ENCODE measurements at places on chromosomes 5 and 9.

DNA sequence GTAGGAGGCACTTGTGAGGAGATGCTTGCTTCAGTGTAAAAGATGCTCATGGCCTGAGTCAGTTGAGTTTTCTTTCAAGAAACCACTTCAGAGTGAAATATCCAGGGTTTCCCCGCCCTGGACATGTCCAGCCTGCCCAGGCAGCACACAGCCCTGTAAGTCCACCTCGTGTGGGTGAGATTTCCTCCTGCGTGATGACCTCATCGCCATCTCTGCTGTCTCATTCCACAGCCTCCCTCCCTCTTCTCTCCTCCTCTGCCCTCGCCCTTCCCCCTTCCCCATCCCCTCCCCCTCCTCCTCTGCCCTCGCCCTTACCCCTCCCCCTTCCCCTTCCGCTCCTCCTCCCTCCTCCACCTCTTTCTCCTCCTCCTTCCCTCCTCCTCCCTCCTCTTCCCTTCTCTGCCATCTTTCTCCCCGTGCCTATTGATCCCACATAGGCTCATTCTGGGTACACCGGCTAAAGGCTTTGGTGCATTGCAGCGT is 34.0 kb upstream of the NCS1 start:
- no peak for DNase-seq

- no peak for DNase-seq
These were observed 222.2 kb upstream of the IRX1 start for GRCh38 chr5:3373391-3373790.

DNA sequence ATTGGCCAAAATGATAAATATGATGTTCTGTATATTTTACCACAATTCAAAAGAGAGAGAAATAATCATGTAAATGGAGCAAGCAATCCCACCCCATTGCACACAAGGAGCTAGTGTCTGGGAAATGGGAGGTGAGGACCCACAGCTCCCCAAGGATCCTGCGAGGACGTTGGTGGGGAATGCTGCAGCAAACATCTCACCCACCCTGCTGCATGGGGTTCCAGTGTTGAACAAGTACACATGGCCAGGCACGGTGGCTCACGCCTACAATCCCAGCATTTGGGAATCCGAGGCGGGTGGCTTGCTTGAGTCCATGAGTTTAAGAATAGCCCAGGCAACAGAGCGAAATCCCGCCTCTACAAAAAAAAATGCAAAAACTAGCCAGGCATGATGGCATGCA is 29.0 kb downstream of the STK10 start:
- DNase-seq: no peak

GRCh38 chr9:93965830-93966577 is 10.8 kb upstream of the BARX1 start:
- no peak for DNase-seq

GRCh38 chr5:143230676-143230996 is 172.8 kb downstream of the NR3C1 start:
- no peak for DNase-seq

DNA sequence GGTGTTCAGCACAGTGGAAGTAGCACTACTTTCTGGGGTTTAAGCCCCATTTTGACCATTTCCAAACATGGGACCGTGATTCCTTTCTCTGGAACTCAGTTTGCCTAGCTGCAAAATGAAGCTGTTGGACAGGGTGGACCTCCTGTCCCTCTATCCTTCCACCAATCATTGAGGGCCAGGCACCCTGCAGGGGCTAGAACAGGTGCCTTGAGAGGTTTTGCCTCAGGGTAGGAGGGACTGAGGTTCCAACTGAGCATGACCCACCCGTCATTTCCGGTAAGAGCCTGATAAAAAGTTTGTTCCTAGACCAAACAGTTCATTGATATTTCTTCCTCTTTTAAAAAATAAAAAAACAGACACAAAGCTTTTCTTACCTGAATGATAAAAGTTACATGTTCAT is 116.5 kb downstream of the MVB12B start:
- no peak for DNase-seq

- DNase-seq: no peak
These were observed 56.2 kb upstream of the TNFSF15 start for GRCh38 chr9:114861922-114862605.

DNA sequence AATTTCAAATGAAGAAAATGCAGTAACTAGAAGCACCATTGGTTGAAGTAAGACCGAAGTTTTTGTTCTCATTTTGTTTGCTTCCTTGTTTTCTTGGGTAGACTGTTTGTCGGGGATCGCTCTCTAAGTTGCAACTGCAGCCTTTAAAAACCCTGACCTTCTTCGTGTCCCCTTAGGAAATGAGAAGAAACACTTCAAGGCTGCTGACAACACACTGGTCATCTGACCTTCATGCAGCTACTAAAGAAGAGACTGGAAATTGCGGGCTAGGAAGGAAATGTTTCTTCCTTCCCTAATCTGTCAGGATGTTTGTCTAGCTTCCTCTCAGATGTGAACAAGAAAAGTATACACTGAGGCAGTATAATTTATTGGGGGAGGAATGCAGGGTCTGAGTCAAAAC is 50.7 kb upstream of the CHSY3 start:
- no peak for DNase-seq

DNA sequence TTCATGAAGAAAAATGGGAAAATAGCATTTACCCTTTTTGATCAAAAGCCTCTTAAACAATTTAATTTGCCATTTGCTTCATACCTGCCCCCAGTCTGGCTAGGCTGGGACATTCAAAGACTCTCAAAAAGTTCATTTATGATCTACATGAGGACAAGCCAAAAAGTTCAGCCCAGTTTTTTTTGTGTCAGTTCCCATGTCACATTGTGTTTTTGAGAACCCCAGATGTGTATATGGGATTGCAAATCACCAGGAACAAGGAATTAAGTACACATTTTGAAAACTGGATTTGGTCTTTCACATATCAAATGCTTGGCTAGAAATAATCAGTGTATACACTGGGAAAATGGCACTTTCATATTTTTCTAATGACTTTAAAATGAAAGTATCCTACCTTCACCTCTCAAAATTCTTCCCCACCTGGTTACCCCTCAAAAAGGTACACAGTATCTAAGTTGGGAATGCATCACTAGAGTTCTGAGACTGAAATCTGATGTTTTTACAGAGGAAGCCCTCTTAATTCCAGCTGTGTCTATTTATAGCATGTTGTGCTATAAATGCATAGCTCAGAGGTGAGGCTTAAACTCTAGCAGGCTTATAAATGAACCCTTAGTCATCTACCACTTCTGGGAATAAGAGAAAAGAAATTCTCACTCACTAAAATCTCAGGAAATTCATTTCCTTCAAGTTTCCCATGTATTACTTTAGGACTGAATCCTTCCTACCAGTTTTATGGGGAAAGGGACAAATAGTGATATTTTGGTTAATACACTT is 9.3 kb downstream of the STOM start:
- no peak for DNase-seq

DNA sequence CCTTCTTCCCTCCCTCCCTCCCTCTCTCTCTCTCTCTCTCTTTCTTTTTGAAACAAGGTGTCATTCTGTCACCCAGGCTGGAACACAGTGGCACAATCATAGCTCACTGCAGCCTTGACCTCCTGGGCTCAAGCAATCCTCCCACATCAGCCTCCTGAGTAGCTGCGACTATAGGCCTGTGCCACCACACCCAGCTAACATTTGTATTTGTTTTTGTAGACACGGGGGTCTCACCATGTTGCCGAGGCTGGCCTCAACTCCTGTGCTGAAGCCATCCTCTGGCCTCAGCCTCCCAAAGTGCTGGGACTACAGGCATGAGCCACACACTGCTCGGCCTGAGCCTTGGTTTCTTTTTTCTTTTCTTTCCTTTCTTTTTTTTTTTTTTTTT is 45.8 kb downstream of the PLPP7 start:
- no peak for DNase-seq

GRCh38 chr5:153885141-153885540 is 153.6 kb downstream of the FAM114A2 start:
- DNase-seq: no peak

GRCh38 chr5:81269751-81270393 is 31.5 kb upstream of the ZCCHC9 start:
- no peak for DNase-seq

GRCh38 chr9:130446101-130446861 is 1.5 kb downstream of the ASS1 start:
- no peak for DNase-seq

DNA sequence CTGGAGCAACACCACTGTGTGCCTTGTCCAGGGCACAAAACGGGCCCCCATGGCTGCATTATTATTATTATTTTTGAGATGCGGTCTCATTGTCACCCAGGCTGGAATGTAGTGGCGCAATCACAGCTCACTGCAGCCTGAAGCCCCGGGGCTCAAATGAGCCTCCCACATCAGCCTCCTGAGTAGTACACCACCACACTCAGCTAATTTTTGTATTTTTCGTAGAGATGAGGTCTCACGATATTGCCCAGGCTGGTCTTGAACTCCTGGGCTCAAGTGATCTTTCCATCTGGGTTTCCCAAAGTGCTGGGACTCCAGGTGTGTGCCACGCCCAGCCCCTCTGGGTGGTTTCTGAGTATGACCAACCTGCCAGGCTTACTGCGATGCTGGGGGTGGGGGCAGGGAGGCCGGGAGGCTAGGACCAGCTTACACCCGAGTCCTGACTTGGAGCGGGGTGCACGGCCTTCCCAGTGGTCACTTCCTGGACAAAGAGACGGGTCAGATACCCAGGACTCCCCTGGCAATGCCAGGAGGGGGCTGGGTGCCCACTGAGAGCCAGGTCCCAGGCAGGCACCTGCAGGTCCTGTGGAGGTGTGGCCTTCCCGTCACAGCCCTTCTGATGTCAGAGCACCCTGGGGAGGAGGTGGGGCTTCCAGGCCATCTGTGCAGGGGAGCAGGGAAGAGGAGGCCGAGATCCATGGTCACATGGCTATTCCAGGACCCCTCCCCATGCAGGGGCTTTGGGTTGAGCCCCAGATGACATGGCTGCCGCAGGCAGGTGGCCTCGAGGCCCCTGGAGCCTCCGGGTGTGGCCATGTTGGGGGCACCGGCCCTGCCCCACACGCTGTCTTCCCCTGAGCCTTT is 8.3 kb upstream of the NRARP start:
- no peak for DNase-seq

DNA sequence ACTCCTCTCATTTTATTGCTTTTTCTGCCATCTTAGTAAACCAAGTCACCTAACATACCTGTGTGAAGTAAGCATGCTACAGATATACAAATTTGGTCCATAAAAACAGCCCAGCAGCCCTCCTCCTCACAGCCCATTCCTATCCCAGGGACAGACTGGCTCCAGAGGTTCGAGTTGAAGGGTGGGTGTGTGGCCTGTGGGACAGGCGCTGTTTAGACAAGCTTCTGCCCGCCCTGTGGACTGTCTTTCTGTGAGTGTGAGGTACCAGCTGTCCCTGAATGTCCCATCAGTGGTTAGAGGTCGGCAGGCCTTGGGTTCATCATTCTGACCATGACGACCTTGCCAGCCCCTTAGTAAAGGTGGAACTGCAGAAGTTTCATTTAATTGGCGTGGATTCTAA is 82.0 kb downstream of the WNK2 start:
- no peak for DNase-seq

DNA sequence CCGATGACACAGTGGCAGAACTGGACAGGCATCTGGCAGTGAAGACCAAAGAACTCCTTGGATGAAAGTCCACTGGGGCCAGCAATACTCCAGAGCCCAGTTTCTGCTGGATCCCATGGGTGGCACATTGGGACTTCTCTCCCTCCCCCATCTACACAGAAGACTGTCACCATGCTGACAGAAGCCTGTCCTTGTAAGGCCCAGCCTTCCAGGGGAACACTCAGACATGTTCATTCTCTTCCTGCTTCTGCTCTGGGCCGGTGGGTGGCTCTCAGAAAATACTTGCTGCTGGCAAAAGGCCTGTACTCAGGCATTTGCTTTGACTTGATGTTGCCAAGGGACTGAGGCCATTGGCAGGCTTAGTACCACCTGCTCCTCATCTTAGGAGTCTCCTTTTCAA is 48.3 kb upstream of the PTGS1 start:
- no peak for DNase-seq

DNA sequence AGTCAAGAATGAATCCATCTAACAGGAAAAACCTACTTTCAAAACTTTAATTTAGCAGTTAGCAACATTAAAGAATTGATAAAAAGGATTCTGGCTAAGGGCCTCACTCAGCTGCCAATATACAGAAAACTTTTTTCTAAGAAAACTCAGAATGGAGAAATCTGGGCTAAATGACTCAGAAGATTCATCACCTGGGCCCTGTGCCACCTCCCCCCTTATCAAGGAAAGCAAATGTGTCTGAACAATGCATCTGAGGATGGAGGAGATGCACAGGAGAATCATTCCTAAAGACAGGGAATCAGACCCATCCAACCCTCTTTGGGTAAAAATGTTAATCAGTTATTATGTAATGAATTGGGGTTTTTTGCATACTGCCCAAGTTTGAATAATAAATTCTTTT is 592.0 kb upstream of the DMAC1 start:
- DNase-seq: no peak

GRCh38 chr9:92547356-92547755 is 11.6 kb upstream of the ECM2 start:
- no peak for DNase-seq

Data from GM18507 (cell line).